ENCODE measurements at places on chromosomes 12 and 14.

GRCh38 chr14:71521238-71522135, 410.7 kb upstream of the RGS6 start:
- DNase-seq, result no peak

DNA sequence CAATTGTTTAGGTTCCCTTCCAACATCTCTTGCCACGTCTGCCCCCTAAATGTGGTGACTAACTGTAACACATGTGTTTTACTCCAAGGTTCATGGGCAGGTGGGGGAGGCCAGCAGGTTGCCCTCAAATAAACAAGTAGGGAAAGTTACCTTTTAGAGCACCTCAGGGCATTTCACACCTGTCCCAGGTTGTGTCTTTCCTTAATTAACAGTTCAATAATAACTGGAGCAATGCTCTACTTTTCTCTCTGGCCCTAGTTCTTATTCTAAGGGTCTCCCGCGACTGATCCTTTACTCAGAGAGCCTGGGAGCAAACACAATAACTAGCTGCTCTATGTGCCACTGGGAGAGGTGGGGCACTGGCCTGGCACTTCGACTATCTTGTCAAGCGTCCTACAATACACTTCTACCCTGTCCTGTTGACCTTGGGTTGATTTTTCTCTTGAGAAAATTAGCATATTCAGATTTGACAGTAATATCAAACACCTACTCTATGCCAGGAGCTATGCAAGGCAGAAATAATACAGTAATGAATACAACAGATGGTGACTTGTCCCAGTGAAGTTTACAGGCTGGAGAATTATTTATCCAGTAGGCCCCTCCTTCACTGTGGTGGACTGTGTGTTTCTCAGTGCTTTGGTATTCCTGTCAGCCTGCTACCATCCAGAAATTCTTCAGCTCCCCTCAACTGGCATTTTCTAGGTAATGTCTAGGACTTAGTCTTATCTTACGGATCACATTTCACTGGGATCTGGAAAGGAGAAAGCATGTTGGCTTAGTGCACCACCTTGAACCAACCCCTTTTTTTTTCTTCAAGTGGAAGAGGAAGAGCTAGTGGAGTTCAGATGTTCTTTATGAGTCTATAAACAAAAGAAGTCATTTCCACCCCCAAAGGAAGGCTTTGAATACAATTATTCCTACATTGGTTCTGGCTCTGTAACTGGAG, 202.6 kb downstream of the CRADD start:
- no peak for DNase-seq

DNA sequence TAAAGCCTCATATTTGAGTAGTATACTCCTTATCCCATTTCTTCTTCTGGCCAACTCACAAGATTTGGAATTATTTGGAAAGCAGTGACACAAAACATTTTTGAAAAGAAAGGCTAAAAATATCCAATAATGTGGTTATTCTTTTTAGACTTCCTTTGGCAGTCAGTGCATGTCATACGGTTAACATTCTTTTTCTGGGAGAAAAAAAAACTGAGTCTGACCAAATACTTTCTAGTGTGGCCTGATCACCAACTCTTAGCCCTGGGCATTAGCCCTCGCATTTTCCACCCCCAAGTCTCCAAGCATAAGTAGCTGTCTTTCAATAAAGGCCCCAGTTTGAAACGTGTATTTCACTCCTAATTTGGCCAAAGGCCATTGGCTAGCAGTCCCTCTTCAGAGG, 5.9 kb downstream of the RASSF3 start:
- DNase-seq, result no peak

- DNase-seq, result no peak
These were observed 304.4 kb downstream of the TMEM132D start for GRCh38 chr12:129599406-129599805.

GRCh38 chr14:101196795-101197590, 293.5 kb upstream of the RTL1 start:
- no peak for DNase-seq

DNA sequence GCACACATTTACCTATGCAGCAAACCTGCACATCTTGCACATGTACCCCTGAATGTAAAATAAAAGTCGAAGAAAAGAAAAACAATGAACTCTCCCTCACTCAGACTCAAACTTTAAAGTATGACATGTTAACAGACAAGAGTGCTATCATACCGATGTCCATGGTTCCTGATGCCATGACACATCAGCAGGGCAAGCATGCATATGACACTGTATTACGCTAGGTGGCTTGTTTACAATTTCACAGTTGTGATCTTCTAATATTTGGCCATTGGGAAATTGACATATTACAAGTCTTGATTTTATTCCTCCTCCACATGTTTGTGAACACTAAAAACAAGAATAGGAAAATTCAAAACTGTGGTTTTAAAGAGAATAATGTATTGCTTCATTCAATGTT, 126.6 kb downstream of the ADAMTS20 start:
- no peak for DNase-seq

DNA sequence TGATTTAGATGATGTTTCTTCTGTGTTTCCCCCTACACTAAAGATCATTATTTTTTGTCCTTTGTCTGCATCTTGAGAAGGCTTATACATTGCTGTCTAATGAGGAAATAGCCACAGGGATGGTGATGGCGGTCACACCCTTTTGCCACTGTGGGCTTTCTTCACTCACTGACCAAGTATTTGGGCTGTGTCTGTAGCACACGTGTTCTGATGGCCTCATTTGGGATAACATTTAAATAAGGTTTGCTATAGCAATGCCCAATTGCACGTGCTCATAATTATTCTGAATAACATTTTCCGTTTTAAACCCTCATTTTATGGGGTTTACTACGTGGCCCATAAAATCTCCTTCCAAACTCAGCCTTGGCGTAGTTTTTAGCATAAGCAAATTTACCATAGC, 230.3 kb upstream of the PRICKLE1 start:
- no peak for DNase-seq

DNA sequence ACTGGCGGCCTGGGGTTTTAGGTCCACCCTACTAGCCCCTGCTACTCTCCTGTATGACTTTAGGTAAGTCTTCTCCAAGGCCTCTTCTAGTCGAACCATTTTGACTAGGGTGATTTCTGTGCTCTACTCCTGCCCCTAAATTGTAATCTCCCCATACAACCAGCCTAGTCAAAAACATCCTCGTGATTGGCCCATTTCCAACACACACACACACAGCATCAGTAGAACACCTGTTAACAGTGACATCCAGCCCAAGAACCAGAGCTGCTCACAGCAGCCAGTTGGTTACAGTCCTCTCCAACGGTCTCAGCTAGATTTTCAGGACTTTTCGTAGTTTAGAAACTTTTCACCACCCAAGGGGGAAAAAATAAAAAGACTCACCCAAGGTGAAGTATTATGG, 30.9 kb downstream of the NT5DC3 start:
- DNase-seq, result no peak

- no peak for DNase-seq
These were observed 153.2 kb upstream of the ABCD2 start for GRCh38 chr12:39772821-39773259.

- DNase-seq, result no peak
These were observed 40.8 kb downstream of the DUSP16 start for GRCh38 chr12:12521888-12522287.

GRCh38 chr12:31325524-31325875, 450 bp downstream of the SINHCAF start:
- no peak for DNase-seq

- DNase-seq, result no peak
These were observed 509.6 kb downstream of the MED13L start for GRCh38 chr12:115767916-115768315.

- DNase-seq, result no peak
These were observed 187.5 kb upstream of the EEA1 start for GRCh38 chr12:93116632-93117031.

- DNase-seq, result no peak
These were observed 55.7 kb downstream of the METTL25 start for GRCh38 chr12:82414044-82414443.

GRCh38 chr12:85329913-85330312, 49.9 kb downstream of the ALX1 start:
- DNase-seq, result no peak

DNA sequence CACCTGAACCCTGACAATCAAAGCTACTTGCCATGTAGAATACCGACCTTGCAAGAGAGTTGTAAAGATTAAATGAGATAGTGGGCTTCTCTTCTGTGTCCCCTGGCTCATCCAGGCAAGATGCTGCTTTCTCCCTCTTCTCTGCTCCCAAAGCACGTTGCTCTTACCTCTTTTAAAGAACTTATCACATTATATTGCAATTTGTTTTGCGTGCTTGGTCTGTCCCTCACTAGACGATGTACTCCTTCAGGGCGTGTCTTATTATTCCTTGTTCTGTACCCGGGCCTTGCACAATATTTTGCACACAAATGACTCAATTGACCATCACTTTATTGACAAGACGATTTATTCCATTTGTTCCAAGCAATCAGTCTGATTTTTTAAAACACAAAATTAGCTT, 3.3 kb downstream of the DCN start:
- no peak for DNase-seq

DNA sequence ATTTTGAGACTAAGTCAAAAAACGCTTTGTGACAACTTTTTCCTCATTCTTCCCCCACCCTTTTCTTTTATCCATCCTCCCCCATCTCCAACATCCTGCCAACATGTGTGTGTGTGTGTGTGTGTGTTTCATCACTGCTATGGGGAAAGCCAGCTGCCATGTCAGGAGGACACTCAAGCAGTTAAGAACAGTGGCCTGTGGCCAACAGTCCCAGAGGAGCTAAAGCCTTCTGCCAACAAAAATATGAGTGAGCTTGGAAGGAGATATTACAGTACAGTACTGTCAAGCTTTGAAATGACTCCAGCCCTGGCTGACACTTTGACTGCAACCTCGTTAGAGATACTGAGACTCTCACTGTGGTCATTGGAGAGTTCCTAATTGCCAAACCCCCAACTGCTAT, 5.0 kb upstream of the CSRP2 start:
- DNase-seq, result no peak

GRCh38 chr12:27163048-27163715, 80.8 kb upstream of the C12orf71 start:
- DNase-seq, result no peak

- DNase-seq, result no peak
These were observed 140.3 kb upstream of the NUDT4 start for GRCh38 chr12:93237235-93237915.

DNA sequence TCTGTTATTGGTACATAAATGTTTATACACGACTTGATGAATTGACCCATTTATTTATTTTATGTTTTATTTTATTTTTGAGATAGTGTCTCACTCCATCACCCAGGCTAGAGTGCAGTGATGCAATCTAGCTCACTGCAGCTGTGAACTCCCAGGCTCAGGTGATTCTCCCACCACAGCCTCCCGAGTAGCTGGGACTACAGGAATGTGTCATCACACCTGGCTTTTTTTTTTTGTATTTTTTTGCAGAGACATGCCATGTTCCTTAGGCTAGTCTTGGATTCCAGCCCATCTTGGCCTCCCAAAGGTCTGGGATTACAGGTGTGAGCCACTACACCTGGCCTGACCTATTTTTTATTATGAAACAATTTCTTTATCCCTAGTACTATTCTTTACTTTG, 355.0 kb upstream of the PRICKLE1 start:
- no peak for DNase-seq

DNA sequence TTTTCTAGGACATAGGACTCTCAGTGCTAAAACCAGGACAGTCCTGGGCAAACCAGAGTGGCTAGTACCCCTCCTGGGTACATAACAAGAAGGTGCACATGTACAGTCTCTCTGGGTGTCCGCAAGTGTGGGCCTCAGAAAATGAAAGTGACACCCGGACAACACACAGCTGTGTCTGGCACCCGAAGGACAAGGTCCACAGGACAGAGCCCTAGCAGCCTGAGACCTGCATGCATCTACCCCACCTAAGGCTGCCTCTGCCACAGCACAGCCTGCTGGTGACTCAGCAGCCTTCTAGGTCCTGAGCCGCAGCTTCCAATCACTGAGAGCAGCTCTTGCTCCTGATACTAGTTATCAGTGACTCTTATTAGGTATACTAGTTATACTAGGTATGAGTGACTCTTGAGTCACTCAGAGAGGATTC, 784.1 kb upstream of the TBX3 start:
- no peak for DNase-seq

- no peak for DNase-seq
These were observed 8.1 kb upstream of the KRT4 start for GRCh38 chr12:52821826-52822660.

DNA sequence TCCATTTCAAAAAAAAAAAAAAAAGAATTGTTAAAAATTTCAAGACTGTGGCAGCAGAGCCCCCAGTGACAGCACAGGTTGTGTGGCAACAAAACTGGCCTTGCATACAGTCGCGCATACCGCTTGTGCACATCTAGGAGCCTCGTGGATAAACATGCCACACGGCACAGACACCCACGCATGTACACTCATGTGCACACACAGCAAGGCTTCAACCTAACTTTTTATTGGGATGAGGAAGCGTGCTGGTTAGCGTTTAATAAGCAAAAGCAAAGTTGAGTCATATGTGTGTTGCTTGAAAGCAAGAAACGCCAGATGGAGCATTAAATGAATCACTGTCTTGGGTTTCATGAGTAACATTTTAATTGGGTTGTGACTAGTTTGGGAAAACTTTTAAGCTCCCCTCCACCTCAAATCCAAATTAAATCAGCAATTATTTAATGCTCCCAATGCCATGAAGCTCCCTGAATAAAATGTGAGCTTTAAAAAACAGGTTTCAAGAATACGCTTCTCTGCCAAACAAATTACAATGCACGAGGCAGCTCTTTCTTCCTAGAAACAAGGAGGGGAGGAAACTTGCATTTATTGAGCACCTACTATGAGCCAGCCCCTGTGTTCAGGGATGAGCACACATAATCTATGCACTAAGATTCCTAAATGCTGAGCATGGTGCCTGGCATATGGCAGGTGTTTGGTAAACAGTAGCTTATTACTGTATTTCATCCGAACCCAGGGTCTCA, 35.7 kb upstream of the EML1 start:
- no peak for DNase-seq

GRCh38 chr14:23409475-23409874, 1.4 kb upstream of the MYH6 start:
- DNase-seq, result no peak

DNA sequence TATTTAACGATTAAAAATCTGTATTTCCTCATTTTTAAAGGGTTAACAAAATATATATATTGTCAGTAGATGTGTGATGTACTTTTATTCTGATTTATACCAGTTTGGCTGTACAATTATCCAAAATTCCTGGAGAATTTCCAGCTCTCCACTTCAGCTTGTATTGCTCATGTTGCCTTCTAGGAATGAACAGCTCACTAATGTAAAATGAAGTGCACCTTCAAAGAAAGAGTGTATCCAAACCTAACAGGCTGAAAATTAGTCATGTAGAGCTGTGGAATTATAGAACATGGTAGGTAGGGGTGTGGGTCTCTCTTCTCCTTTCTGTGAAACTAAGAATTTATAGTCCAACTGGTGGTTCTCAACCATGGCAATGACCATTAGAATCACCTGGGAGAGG, 362.0 kb downstream of the ETNK1 start:
- no peak for DNase-seq

- DNase-seq, result no peak
These were observed 24.4 kb downstream of the CD9 start for GRCh38 chr12:6224550-6224949.

DNA sequence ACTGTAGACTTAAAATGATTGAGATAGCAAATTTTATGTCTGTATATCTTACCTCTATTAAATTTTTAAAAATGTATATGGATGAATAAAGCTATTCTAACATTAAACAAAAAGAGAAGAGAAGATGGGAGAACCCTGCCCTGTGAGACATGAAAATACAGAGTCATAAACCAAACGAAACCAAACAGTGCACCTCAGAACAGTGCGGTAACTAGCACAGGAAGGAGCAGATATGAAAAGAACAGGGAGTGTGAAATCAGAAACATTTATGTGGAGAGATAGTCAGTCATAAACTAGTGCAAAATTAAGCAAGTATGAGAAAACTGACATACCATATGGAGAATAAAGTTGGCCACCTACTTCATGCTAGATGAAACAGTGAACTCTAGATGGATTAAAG, 135.1 kb downstream of the ERC1 start:
- DNase-seq, result no peak

Measured in inflammatory macrophage treated with lipopolysaccharide for 1 hour (primary cell).